ENCODE measurements at places on chromosomes 12 and 14.

GRCh38 chr12:124677552-124678356 is 110.3 kb upstream of the NCOR2 start:
- DNase-seq: no peak

- no peak for DNase-seq
Observed at GRCh38 chr14:38901791-38902190, 201.2 kb downstream of the SEC23A start.

- DNase-seq: peak; percentile 2
Observed at GRCh38 chr12:123942911-123943648, 29.6 kb downstream of the CCDC92 start.

GRCh38 chr12:7833831-7834230 is 38.9 kb downstream of the SLC2A14 start:
- DNase-seq: no peak

DNA sequence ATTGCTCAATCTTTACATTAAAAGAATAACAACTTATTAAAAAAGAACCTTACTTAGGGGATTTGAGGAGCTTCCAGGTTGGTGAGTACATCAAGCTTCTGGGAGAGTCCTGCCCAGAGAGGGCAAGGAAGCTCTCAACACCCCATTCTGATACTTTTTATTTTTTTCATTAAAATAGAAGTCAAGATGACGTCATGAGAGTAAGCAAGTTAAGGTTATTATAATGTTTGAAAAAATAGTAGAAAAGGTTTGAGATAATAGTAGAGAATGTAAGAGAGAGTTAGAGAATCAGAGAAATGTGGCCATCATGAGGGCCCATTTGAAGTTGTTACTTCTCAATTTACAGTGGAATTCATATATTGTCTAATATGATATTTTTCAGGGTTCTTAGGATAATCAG is 221.0 kb upstream of the SLC16A7 start:
- DNase-seq: no peak
